T-helper 1 cell (primary cell): ENCODE measurements at places on chromosomes 4 and X.
A peak's percentile ranks its signal among the peaks of the same experiment; 100 is the strongest.

DNA sequence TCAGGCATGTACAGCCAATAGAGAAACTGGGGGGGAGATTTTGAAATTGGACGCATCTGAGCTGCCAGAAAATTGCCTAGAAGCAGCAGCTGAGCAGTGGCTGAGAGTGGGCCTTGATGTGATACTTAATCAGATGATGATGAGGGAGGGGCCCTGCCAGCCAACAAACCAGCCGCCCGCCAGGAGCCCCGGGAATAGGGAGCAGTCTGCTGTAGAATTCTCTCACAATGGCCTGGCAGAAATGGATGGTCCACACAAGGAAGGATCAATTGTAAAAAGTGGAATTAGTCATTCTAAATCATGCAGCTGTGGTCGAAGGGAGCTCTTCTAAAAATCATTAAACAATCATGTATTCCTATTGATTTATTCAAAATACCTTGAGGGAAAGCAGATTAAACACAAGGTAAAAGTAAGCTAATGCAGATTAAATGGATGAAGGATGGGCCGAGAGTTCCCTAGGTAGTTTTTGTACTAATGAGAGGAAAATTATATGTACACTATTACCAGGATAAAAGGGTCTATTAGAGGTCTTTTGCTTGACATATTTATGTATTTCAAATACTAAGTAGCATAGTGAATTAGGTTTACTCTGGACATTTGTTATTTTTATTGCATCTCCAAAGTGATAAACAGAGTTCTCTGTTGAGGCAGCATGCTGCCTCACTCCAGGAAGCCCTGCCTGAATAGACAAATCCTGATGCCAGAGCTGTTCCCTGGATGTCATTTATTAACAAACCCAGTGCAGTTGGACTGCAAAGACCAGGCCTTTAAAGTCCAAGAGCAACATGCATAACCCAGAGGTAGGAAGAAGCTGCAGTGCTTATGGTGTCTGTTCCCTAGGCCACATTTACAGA is 91.3 kb downstream of the NKX6-1 start:
- DNase-seq, result no peak

GRCh38 chrX:133943507-133943906 is 41.9 kb downstream of the GPC3 start:
- no peak for DNase-seq

GRCh38 chr4:48141048-48141447 is 7.0 kb upstream of the TXK start:
- DNase-seq, result peak; percentile 64

GRCh38 chr4:87057835-87058355 is 123.1 kb downstream of the AFF1 start:
- no peak for DNase-seq

DNA sequence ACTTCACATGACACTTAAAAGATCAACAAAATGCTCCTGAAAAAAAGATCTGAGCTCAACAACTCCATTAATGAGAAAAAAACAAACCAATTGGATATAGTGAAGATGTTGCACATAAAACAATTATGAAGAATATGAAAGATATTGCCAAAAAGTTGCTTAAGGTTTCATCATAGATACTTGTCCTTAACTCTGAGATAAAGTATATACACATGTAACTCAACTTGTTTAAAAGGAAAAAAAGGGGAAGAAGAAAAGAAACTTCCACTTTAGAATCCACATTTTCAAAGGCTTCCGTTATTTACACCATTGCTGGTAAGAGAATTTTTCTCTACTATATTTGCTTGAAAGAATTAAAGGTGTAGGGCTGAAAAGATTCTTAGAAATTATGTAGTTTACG is 2.7 kb downstream of the AFAP1 start:
- no peak for DNase-seq

- DNase-seq, result no peak
Observed at GRCh38 chrX:8955511-8955910, 78.4 kb downstream of the FAM9B start.

GRCh38 chrX:73668779-73669178 is 105.8 kb downstream of the CHIC1 start:
- no peak for DNase-seq

DNA sequence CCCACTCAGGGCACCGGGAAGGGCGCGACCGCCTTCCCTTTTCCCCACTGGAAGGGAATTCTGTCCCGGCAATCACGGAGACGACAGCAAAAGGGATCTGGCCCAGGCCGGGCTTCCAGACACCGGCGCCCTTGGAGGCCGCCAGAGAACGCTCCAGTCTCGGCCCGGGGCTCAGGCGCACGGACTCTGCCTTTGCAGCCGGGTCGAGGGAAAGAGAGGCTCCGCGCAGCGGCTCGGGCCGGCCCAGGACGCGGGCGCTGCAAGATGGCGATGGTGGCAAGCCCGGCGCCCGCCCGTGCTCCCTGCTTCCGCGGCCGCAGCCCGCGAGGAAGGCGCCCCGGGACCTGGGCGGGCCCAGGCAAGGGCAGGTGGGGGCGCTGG is 1.1 kb downstream of the CTBP1 start:
- DNase-seq, result no peak

DNA sequence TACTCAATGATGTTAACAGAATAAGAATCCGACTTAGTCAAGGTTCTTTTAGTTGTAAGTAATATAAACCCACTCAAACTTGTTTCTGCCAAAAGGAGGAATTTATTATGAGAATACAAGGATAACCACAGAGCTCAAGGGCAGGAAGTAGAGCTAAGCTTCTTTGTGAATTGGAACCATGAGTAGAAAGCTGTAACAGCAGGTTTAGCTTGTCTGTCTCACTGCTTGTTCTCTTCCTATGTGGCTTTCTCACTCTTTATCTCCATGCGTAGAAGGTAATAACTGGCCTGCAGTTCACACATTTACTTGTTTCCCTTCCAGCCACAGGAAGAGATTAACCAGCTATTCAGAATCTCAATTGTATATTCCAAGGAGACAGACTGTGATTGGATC is 378.3 kb downstream of the PPP1R2C start:
- no peak for DNase-seq

DNA sequence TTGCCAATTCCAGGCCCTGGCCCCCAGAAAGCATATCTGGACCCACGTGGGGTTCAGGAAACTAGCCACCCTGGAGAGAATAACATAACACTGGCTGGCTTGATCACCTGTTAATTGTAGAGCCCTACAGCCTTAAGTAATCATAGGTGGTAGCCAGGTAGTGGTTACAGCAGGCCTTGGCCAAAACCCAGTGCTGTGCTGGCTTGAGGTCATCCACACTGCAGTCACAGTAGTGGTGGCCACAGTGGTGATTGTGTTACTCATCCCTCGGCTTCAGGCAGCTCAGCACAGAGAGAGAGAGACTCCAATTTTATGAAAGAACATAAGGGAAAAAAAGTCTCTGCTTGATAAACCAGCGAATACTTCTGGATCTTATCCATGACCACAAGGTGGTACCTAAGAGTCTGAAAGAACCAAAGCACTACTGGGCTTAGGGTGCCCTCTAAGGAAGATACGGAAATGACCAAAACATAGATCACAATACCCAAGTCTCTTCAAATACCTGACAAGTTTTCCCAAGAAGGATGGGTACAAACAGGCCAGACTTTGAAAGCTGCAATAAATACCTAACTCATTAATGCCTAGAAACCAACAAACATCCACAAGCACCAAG is 46.6 kb upstream of the CDX4 start:
- no peak for DNase-seq

- no peak for DNase-seq
Observed at GRCh38 chrX:34382416-34382815, 250.3 kb upstream of the FAM47A start.

DNA sequence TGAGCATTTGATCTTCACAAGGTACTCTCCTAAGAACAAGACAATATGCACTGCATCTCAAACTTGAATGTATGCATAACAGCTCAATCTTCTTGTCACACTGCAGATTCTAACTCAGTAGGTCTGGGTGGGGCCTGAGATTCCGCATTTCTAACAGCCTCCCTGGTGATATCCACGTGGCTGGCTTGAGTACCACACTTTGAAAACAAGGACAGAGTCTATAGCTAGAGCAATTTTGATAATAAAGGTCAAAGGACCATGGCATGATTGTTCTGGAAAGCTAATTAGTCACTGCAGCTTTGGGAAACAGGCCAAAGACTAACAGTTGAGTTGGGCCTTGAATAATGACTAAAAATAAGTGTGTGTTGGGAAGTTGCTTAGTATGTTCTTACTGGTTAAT is 213.3 kb downstream of the GBA3 start:
- no peak for DNase-seq

DNA sequence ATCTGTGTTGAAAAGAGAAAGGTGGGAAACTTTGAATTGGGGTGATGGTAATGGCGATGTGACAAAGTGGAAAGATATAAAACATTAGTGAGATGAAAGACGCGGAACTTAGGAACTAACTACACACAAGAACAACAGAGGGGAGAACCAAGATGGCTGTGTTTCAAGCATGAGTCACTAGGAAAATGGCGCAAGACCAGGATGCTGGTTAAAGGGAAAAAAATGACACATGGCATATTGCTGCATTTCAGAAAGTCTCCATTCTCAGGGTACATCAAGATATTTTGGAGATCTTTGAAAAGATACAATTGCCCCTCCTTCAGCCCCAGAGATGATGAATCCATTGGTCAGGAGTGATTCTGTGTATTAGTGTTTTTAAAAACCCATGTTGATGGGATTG is 164.4 kb downstream of the FBXO8 start:
- no peak for DNase-seq

GRCh38 chrX:154368630-154369448 is 5.6 kb downstream of the FLNA start:
- DNase-seq, result peak; percentile 84

GRCh38 chrX:84046403-84046984 is 141.5 kb downstream of the RPS6KA6 start:
- no peak for DNase-seq

GRCh38 chrX:38754102-38754790 is 47.0 kb upstream of the MID1IP1 start:
- DNase-seq, result peak; percentile 2

GRCh38 chrX:103343105-103343504 is 13.1 kb downstream of the TCEAL7 start:
- DNase-seq, result no peak

GRCh38 chr4:162838671-162839070 is 328.0 kb downstream of the NAF1 start:
- no peak for DNase-seq

DNA sequence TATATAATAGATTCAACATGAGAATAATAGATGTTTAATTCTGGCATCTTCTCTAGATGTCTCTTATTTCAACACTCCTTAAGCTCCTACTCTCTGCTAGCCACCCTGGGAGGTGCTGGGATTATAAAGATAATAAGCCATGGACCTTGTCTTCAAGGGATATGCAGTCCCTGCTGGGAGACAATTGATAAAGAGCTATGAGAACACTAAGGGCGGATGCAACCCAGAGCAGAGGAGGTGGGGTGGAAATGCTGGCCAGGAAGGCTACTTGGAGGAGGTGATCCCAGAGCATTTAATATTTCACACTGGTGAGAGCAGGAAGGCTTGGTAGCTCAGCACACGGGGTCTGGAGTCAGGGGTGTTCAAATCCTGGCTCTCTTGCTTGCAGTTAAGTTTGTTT is 18.3 kb upstream of the PGRMC2 start:
- DNase-seq, result no peak

DNA sequence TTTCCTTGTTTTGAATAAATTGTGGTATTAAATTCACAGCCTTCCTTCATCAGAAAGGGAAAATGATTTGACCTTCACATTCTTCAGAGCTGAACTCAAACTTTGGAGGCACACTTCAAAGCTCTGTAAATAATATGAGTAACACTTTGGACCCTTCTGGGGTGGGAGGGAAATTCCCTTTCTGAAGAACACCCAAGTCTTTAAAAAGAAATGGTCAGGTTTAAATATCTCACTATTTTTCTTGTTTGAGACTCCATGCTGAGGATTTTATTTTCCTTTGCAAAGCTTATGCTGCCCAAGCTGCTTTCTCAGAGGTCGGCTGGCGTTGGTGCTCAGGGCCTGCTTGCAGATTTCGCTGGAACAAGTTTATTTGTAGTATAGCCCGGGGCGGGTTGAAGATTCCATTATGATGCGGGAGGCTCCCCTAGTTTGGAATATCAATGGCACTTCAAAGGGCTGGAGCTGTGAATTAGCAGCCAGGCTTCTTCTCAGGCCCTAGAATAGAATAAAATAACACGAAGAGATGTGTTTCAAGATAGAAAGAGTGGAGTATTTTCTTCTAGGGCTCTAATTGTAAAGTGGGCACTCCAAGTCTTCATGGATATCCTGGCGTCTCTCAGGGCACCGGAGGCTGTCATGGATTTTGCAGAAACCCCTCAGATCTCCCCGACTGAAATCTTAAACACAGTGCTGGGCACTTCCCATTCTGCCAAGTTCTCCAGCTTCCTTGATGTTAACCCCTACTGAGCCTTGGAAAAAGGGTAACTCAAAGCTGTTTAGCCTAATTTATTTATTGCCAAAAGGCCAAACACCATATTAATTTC is 315.6 kb downstream of the GPAT3 start:
- DNase-seq, result no peak
